GM13976 (cell line): ENCODE measurements at places on chromosomes 3 and 15.

DNA sequence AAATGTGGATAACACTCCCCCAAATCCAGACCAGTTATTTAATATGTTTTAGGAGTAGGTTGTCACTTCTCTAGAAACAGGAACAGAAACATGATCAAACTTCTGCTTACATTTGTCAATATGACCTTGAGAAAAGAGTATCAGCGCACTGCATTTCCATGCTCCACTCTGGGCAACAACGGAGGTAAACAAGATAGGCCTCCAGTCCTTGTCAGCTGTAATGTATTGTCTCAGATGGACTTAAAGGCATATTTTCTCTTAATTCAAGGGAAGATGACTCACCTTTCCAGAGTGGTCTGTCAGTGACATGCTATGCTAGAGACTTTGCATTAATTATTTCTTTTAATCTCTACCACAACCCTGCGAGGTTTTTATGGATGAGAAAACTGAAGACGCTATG, 51.6 kb upstream of the TCF12 start:
- no peak for DNase-seq

DNA sequence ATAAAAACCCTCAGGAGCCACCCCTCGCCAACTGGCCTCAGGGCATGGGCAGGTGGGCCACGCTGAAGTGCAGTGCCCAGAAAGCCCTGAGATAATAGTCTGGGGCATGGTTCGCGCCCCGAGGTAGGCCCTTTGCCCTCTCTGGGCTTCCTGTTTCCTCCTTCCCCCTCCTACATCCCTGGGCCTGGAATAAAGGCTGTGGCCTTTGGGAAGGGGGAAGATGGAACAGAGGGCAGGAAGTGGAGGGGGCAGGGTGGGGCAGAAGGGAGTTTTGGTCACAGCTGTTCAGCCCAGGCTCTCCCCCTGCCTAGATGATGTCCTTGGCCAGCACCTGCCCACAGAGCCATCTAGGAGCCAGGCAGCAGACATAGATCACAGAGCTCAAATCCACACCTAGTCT, 11.3 kb downstream of the CSRNP1 start:
- no peak for DNase-seq

GRCh38 chr3:167716920-167717319, 17.8 kb downstream of the PDCD10 start:
- no peak for DNase-seq

- no peak for DNase-seq
Observed at GRCh38 chr3:53570081-53570480, 75.7 kb downstream of the CACNA1D start.

DNA sequence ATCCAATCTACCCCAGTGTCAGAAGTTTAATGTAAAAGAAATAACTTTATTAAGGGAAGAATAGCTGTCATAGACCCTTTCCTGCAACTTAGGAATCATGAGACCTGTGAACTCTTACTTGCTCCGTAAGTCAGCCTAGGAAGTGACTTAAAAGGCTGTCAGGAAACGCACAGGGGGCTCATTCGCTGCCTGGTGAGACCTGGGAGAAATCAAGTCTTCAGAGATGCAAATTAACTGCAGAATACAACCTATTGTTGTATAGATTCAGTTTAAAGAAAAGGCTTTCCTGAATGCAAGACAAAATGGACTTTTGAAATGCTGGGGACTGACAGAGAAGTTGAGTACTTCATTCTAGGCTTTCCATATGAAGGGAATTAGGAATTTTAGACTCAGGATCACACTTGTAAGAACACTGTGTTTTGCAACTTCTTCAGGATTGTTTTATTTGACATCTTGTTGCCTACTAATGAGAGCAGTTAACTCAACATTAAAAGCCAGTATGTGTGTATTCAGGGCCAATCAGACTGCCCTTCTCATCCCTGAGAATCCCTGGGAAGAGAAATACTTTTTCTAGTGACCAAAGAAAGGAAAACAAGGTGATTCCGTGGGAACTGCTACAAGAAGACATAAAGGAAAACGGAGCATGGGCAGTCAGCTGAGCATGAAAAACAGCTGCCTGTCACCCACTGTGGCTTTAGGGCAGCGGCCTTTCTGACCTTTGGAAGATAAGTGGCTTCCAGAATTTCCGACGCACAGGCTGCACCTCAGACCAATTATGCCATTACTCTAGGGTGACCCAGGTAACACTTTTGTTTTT, 18.5 kb upstream of the DPPA4 start:
- DNase-seq, result no peak

DNA sequence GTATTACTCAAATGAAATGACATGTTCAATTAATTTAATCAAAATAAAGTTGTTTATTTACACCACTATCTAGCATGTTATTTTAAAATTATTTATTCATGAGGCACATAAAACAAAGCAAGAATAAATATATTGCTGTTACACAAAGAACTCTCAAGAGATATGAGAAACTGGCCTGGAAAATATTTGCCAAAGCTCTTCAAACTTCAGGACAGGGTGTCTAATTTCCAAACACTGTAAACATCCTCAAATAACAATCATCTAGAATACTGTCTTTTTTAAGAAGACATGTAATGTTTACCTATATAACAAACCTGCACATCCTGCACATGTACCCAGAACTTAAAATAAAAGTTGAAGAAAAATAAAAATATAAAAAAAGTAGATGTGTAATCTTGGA, 876.6 kb downstream of the TUSC7 start:
- no peak for DNase-seq

DNA sequence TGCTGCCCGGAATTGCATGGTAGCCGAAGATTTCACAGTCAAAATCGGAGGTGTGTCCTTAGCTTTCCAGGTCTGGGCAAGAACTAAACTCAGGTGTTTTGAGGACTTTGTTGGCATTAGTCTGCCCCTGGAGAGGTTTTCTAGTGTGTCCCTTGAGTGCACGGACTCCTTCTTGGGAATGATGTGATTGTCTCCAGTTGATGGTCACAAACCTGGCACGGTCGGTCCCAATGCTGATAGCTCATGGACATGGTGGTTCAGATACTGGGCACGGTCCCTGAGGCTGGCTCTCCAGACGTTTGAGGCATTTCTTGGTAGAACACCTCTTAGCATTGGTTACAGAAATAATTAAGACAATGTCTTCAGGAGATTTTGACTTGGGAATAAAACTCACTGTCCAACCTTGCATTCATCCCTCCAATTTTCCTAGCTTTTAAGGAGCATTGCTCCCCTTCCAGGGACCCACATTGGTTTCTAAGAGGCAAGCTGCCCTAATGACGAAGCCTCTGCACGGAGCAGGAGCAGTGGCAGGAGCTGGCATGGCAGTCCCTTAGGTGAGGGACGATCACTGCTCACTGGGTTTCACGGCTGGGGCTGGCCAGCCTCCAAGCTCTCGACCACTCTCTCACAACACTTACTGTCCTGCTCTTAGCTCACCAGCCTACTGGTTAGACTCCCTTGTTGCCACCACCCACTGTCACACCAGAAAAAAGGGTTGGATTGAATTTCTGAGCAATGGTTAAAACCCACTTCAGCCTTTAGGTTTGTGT, 68.1 kb downstream of the PGPEP1L start:
- DNase-seq, result no peak

DNA sequence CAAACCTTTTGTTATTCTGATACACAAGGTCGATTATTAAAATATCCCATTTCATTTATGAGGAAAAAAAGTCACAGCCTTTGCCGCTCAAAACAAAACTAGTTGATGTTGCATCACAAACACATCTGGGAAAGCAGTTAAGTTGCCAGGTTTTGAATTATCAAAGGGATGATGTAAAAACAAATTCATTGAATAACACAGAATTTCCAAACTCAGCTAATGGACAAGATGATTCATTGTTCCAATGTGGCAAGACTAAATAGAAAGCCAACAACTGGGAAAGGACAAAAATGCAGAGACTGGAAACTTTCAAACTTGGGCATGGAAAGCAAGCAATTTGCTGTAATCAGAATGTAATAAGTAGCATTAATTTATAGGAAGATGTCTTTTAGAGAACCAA, 610.0 kb upstream of the ZNF385D start:
- no peak for DNase-seq

GRCh38 chr15:35166730-35167359, 81.8 kb upstream of the NANOGP8 start:
- DNase-seq, result no peak

GRCh38 chr3:182797876-182798275, 4.6 kb downstream of the ATP11B start:
- DNase-seq, result no peak

GRCh38 chr3:24521420-24522145, 26.9 kb upstream of the THRB start:
- DNase-seq, result peak; percentile 27

DNA sequence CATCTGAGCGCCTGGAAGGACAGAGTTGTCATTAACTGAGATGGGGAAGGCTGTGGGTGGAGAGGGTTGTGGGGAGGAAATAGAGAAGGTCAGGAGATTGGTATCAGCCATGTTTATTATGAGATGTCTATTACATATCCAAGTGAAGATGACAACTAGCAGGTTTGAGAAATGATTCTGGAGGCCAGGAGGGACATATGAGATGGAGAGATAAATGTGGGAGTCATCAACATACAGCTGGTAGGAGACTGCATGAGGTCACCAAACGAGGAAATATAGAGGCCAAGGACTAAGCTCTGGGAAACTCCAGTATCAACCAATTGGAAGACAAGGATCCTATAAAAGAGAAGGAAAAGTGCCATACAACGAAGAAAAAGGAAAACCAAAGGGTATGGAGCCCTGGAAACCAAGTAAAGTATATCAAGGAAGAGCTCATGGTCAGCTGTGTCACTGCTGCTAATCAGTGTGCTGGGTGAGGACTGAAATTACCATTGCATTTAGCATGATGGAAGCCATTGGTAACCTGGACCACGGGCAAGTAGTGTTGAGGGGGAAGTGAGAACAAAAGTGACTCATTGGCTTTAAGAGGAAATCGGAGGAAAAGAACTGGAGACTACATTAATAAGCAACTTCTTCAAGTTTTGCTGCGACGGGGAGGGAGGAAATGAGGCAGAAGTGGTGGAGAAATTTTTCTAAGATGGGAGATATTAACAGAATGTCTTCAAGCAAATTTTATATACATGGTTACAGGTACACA, 14.0 kb upstream of the UACA start:
- DNase-seq, result no peak

DNA sequence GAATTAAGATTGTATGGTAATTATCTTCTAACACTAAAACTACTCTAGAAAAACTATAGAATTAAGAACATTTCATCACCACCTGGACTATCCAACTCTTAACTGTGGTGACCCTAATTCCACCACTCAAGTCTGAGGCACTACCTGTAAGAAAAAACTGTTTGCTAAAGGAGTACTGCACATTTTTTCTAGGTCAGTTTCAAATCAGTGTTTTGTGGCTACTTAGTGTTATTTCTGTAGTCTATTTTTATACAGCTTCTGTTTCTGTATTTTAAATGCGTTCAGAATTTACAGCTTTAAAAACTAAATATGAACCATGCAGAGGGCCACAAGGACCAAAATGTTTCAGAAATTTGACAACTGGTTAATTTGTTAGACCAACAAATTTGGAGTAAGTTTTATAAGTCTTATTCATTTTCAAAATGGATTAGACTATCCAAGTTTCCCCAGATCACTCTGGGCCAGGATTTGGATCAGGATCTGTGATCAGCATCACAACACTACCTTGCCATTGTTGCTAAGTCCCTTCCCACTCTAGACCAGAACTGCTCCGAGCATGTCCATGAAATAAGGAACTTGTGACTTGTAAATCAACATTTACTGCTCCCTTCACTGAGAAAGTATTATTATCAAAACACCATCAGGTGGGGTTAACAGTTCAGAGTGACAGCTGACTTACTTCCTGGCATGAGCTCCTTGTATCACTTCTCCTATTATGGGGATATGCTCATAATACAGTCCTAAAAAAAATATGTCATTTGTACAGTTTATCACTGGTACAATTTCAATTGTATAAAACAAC, 8.6 kb downstream of the GLT8D1 start:
- DNase-seq, result no peak

GRCh38 chr3:82163907-82164520, 402.6 kb upstream of the GBE1 start:
- no peak for DNase-seq

DNA sequence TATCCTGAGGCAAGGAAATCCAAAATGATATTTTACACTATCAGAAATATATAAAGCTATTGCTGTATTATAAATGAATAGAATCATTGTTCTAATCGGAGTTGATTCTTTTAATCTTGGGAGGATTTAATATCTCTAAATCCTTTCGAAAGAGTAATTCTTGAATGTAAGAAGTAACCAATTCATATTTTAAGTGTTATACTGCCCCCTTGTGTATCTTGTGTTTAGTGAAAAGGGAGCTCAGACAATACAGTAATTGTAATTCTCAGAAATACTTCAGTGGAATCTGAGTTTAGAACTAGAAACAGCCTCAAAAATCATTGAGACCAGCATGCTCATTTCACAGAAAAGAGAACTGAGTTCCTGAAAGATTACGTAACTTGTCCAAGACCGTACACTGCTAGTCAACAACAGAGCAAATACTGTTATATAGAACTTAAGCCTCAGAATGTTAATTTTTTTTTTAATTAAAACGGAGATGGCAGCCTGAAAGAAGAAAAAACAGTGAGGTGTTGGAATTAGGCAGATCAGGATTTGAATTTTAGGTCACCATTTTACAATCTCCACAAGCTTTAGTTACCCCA, 42.9 kb downstream of the PLCH1 start:
- DNase-seq, result peak; percentile 37

DNA sequence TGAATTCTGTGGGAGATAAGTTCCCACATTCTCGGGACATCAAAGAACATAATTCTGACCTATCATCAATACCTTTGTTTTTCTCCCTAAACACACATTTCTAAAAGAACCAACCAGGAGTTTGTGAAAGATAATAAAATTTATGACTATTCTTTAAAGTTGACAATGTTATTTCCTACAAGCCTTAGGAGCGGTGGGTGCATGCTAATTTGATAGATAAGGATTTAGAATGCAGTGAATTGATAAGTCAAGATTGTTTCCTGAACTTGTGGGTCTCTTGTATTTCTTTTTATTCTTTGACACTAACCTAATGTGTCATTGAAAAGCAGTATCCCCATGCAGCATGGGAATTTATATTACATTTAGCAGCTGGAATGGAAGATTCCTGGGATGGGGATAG, 10.3 kb upstream of the UBE2E2 start:
- no peak for DNase-seq

GRCh38 chr3:56260262-56260661, 208.0 kb downstream of the ERC2 start:
- DNase-seq, result no peak
